ENCODE measurements at places on chromosomes 13 and 19.

DNA sequence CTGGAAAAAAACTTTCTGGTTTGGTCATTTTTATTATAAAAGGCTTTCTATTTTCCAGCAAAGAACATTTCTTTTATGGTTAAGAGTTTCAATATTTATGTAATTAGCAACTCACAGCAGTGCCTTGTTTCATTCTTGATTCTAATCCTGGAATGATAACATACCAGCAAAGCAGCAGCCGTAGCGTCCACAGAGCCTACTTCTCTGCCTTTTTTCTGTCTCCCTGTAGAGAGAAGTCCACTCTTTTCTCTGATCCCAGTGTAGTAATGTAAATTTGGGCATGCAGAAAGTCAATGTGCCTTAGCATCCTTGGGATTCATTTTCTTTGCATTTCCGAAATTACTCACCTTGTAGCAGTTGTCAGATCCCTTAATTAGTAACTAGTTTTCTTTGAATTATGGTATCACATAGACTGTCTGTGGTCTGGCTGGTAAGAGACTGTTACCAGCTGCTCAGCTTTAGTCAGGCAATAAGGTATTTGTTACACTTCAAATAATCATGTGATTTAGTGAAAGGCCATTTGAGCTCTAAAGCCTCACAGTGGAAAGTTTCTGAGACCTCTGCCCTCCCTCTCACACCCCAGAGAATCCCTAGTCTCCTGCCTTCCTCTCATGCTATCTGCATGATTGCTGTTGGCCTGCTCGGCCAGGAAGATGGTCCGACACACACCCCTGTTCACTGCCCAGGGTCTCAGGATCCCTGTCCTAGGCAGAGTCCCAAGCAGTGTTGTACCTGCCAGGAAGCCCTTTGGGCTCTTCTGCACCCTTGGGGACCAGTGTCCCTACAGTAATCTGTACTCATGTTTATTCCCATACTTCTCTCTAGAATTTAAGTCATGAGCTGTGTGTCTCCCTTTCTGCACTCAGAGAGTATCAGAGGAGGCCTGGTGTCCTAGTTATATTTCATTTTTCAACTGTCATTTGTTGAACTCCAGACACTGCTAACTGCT lies 86.3 kb downstream of the LRCH1 start:
- no peak for DNase-seq

- DNase-seq: no peak
Measured at GRCh38 chr13:42750794-42751193, 30.6 kb upstream of the FAM216B start.

DNA sequence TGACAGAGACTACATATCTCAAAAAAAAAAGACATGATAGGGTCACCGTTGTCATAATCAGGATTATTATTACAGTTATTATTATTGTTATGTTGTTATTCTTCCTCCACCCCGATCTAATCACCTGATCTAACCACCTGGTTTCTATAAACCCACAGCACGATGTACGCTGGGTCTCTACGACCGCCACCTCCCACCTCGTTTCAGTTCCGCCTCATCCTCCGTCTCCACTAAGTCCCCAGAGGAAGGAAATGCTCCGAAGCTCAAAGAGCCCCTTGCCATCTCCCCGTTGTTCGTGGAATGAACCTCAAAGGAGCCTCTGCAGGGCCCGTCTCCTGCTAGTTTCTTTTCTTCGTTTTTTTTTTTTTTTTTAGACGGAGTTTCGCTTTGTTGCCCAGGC lies 15.9 kb upstream of the MEIS3 start:
- DNase-seq: no peak

- no peak for DNase-seq
Measured at GRCh38 chr13:39768962-39769361, 113.5 kb downstream of the COG6 start.
